MCF 10A (cell line): ENCODE measurements at places on chromosomes 16 and 17. TPM values are rescaled to one million over a fixed set of nuclear protein-coding genes. Genes with fewer than 3 reads are reported as not detected.

DNA sequence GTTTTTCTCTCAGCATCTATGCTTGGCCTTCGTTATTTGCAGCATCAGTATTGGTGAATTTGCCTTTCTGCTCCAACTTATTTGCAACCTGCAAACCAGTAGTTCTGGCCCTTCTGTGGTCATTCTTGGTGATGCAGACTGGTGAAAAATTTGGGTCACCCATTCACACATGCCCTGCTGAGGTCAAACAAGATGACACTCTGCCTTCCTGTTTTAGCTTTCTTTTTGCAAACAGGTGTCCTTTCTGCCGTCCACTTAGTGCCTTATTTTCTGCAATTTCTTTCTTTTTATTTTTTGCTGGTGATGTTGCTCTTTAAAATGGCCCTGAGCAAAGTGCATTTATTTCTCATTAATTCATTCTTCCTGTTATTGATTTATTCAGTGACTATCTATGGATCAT is 31.3 kb downstream of the PLCG2 start:
- H3K4me3 ChIP-seq, result no peak overlapping the region
- no peak overlapping the region for H3K27ac ChIP-seq
- no peak for DNase-seq
- peaks cover 14% of the 10 kb centered on the region for H3K27me3 ChIP-seq

DNA sequence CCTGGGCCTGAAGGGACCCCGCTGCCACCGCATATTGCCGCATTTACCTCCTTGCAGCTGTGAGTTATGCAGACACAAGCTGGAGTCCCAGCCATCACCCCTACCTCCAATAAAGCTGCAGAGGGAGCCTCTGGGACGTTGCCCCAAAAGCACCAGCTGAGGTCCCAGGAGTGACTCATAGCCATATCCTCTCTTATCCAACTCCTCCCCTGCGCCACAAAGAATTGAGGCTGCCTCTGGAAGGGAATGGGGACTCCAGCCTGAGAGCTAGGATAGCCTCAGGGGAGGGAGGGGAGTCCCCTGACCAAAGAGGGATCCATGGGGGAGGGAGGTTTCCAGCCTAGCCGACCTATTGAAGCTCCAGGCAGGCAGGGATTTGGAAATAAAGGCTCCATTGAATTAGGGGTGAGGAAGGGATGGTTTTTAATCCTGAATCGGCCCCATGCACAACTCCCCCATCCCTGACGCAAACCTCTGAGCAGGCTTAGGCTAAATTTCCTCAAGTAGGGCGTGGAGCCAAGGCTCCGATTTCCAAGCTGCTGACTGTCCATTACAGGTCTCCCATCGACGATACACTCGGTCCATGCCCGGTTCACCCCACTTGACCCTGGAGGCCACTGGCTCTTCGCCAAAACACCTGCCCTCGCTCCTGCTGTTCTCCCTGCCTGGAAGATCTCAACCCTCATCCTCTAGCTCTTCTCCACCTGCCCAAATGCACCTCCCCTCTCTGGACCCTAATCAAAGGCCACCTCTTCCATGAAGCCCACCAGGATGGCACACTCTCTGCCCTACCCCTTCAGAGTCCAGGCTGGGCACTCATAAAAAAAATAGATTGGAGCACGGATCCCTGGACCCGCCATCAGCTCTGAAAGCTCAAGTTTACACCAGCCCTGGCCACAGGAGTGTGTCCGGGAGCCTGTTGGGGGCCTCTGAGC is 27.5 kb downstream of the PIMREG start:
- H3K4me3 ChIP-seq, result peak overlapping the region; percentile 7
- peaks cover 19% of the 10 kb centered on the region for H3K4me1 ChIP-seq
- peak; percentile 94 for DNase-seq
- H3K36me3 ChIP-seq, result peaks cover 29% of the 10 kb centered on the region
- no peak overlapping the region for H3K27ac ChIP-seq
- no peaks in the 10 kb centered on the region for H3K27me3 ChIP-seq

Gene MT1X
- 79.3 and 108 TPM in 2 replicates for total RNA-seq

GRCh38 chr17:14016858-14017257 is 52.4 kb upstream of the COX10 start:
- DNase-seq, result no peak
- H3K27me3 ChIP-seq, result no peaks in the 10 kb centered on the region
- no peak overlapping the region for H3K4me3 ChIP-seq
- peaks cover 9% of the 10 kb centered on the region for H3K4me1 ChIP-seq
- H3K36me3 ChIP-seq, result peaks cover 5% of the 10 kb centered on the region

GRCh38 chr16:1494711-1495110 is 1.6 kb downstream of the TELO2 start:
- no peaks in the 10 kb centered on the region for H3K27me3 ChIP-seq
- peak overlapping the region; percentile 78 for H3K4me3 ChIP-seq
- no peak overlapping the region for H3K27ac ChIP-seq
- H3K36me3 ChIP-seq, result peaks cover 7% of the 10 kb centered on the region
- H3K4me1 ChIP-seq, result no peaks in the 10 kb centered on the region

GRCh38 chr17:76399175-76400172 is 15.1 kb downstream of the SPHK1 start:
- no peak for DNase-seq
- H3K36me3 ChIP-seq, result peaks cover 78% of the 10 kb centered on the region
- no peaks in the 10 kb centered on the region for H3K4me1 ChIP-seq
